ENCODE measurements at places on chromosomes 13 and 19.
A peak's percentile ranks its signal among the peaks of the same experiment; 100 is the strongest.

DNA sequence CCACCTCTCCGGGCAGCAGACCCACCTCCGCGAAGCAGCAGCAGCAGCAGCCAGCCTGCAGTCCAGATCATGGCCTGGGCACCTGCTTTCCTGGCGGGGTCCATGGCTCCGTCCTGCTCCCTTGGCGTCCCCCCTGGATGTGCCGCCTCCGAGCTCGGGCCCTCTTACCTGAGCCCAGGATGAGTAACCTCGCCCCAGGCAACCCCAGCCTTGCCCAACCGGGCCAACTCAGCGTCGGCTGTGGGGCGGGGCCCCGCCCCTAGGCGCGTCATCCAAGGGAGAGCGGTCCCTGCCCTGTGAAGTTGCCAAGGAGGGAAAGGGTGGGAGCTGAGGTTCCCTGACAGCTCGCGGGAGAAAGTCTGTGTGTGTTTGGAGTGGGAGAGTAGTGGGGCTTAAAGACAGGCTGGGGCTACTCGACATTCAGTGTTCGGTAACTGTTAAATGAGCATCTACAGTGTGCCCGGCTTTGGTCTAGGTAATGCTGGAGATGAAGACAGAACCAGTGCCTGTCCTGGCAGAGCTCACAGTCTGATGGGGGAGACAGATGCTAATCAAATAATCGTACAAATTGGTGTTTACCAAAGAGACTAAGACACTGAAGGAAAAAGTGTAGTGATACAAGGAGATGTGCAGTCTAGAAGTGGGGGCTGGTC lies at the start of gene LYPD3:
Gene LYPD3, minus strand, starts transcription at position 141 of the 653 bp plus-strand sequence. Its CDS starts 37 bp downstream, at position 104.
- DNase-seq, result no peak

- no peak for DNase-seq
Measured at GRCh38 chr19:2476451-2477140, 669 bp downstream of the GADD45B start.

- DNase-seq, result no peak
Measured at GRCh38 chr13:94920578-94920977, 208.2 kb upstream of the SOX21 start.

- DNase-seq, result no peak
Measured at GRCh38 chr13:85608255-85608829, 190.9 kb downstream of the SLITRK6 start.

GRCh38 chr19:10362259-10362658 lies 18.1 kb downstream of the TYK2 start:
- DNase-seq, result no peak

GRCh38 chr19:49324801-49325576 lies at the start of gene SLC6A16:
Gene SLC6A16, minus strand, starts transcription at chr19:49325191. Its CDS starts 13,844 bp downstream, at chr19:49311347.
- no peak for DNase-seq

GRCh38 chr13:70339738-70340137 lies 231.5 kb upstream of the KLHL1 start:
- DNase-seq, result peak; percentile 20

- no peak for DNase-seq
Measured at GRCh38 chr13:92657565-92657964, 569.0 kb upstream of the GPC6 start.

GRCh38 chr19:40754611-40755247 lies 3.7 kb downstream of the SNRPA start:
- DNase-seq, result no peak

GRCh38 chr13:43877766-43878165 lies 1.8 kb downstream of the CCDC122 start:
- no peak for DNase-seq

DNA sequence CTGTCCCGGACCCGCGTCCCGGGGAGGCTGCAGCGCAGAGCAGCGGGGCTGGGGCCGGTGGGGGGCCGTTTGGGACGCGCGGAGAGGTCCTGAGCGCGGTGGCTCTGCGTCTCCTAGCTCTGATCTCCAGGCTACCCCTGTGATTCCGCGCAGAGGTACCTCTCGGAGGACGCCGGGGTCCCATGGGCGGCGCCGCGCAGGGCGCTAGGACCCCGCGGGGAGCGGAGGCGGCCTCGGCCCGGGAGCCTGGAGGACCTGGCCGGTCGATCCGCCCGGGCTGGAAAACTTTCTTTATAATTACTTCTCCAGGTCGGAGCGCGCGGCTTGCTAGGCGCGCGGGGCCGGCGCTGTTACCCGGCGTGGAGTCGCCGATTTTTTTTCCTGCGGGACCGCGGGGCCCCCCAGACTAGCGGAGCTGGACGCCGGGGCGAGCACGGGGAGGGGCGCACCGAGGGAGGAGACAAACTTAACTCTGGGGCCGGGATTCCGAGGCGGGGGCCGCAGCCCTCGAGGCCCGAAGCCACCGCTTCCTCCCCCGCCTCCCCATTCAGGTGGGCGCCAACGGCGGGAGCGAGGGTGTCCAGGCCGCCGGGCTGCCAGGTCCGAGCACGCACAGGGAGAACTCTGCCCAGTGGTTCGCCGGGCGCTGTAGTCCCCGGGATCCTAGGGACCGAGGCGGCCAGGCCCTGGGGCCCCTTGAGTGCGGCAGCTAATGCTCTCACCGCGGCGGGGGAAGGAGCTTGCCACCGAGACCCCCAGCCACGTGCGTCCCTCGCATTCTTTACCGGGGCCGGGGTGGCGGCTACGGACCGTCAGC lies 848 bp upstream of the CEBPA start:
- peak; percentile 79 for DNase-seq

- peak; percentile 76 for DNase-seq
Measured at GRCh38 chr19:35776102-35776788, 881 bp downstream of the ARHGAP33 start.

GRCh38 chr19:391726-392374 lies 17.1 kb downstream of the C2CD4C start:
- no peak for DNase-seq

GRCh38 chr19:30557212-30557611 lies 185.0 kb downstream of the ZNF536 start:
- no peak for DNase-seq

GRCh38 chr19:45823182-45823581 lies 8.1 kb upstream of the RSPH6A start:
- no peak for DNase-seq

- DNase-seq, result no peak
Measured at GRCh38 chr19:48815870-48816501, 5.2 kb upstream of the BCAT2 start.

GRCh38 chr13:35977060-35977459 lies 154.1 kb downstream of the DCLK1 start:
- no peak for DNase-seq

DNA sequence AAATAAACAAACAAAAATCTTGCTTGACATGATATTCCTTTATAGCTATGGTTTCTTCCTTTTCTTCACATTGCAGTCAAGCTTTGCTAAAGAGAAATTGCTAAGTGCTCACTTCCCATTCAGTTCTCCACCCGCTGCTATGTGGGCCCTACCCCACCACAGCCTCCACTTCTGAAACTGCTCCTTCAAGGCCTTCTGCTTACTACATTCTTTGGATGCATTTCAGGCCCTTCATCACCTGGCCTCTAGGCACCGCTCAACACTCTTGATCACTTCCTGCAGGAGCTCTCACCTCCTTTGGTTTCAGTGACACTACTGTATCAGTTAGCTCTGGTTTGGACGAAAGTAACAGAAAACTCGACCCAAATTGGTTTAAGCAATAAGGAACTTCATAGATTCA lies 72.4 kb downstream of the KLF5 start:
- no peak for DNase-seq

DNA sequence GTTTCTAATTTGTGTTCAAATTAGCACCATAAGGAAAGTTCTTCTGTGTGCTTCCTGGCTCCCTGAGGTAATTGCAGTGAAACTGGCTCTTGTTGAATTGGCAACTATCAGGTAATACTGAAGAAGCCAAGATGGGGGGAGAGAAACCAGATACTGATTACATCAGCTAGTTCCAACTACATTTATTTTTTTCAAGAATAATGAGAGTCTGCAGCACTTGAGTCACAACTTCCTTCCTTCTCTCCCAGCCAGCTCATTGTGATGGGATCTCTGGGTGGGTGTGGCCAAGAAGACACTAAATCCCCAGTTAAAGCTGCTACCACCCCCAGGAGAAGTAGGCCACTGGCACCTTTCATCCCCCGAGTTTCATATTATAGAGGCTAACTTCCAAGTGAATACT lies 100.7 kb upstream of the RXFP2 start:
- no peak for DNase-seq

DNA sequence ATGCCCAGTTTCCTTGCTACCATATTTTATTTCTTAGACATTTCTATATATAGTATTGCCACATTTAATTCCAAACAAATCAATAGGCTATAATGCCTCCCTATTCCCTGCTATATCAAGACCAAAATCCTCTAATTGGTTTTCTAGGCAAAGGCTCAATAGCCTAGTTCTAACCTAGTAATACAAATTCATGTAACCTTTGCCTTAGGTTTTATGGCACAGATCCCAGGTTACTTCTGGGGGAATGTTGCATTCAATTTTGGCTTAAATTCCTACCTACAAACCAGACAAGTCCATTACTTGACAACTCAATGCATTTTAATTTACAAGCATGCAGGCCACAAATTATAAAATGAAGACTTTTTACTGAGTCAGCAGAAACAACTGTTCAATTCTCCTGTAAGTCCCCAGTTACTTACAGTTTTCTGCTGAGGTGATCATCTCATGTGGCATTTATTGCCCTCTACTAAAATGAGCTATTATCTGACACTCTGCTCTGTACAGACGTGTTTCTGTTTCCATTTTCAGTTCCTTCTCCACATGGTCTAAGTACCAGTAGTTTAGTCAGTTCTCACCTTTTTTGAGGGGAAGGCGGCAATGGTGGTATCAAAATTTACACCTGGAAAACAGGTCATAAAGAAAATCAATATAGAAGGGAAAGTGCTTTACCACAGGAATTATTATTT lies 11.7 kb downstream of the KCNRG start:
- DNase-seq, result no peak

GRCh38 chr13:65829241-65830008 lies 1400.7 kb downstream of the PCDH9 start:
- no peak for DNase-seq

- DNase-seq, result no peak
Measured at GRCh38 chr19:46474211-46474610, 2.8 kb upstream of the PNMA8A start.

DNA sequence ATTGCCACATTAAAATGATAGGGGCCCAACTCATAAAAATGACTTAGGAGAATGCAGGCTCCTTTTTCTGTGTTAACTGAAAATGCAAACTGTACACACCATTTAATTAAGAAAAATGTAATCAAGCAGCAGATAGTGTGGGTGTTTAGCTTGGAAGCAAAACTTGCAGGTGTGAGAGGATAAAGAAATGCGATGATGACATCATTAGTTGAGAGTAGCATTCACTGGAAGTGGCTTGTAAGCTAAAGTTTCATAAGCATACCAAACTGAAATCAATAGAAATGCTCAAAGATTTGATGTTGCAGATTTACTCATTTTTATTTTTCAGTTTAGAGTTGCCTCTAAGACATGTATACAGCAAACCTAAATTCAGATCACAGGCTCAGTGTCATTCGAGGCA lies 86.6 kb downstream of the PRR20E start:
- no peak for DNase-seq

GRCh38 chr19:38036707-38037611 lies 130.0 kb downstream of the SIPA1L3 start:
- peak; percentile 89 for DNase-seq

- DNase-seq, result no peak
Measured at GRCh38 chr19:16111909-16112752, 442 bp downstream of the RAB8A start.

- DNase-seq, result no peak
Measured at GRCh38 chr13:51995677-51996551, 15.3 kb downstream of the ATP7B start.

DNA sequence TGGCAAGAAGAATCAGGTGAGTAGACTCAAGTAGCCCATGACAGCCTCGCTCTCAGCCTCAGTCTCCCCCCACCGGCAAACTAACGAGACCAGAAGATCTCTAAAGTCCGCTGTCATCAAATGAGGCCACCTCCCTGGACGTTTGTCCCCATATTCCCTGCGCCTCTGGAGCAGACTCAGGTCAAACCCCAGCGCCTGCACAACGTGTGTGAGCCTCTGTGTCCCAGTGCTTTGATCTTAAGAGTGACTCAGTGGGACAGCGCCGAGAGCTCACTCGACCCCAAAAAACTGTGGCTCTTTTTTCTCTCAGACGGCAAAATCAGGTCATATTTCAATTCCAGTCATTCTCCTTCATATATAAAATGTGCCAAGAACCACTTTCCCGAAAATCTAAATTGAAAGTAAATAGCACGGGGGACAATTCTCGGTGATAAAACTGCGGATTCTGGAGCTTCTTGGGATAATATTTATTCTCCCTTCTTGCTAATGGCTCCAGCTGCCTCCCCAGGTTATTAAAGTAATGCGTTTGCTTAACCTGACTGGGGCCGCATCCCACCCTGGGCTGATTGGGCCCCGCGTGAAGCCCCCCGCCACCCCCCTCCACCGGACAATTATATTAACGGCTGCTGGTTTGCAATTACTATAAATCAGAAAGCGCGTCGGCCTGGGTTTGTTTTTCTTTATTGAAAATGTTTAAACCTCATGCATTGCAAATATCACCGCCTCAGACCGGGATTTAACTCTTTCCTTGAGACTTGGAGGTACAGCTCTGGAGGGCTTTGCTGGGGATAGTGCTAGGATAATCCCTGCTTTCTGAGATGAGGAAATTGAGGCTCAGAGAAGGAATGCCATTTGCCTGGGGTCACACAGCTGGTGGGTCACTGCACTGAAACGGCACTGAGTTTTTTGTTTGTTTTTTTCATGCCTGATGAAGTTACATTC lies 37.5 kb upstream of the ZNRF4 start:
- DNase-seq, result peak; percentile 14

GRCh38 chr13:71864094-71864985 lies 2.7 kb downstream of the DACH1 start:
- DNase-seq, result no peak

GRCh38 chr19:2482354-2483038 lies 6.6 kb downstream of the GADD45B start:
- DNase-seq, result no peak

DNA sequence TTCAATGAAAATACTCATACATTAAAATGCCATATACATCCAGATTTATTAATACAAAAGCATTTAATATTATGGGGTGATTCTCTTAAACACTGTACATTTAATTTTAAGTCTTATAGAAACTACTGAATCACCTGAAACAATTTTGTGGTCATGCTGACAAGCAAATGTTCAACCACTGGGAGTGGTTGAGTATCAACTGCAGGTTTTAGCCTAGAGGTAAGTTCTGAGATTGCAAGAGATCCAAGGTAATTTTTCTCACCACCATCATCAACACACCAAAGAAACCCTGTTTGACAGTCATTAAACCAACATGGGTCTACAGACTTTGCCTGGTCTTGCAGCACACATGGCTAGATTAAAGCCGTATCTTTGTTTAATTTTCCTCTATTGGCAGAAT lies 196.3 kb downstream of the LHFPL6 start:
- no peak for DNase-seq

- DNase-seq, result no peak
Measured at GRCh38 chr13:20721454-20722357, 18.2 kb downstream of the IL17D start.

All from NCI-H2227 treated with DMSO at 0.1 percent for 48 hours (cell line).